Endothelial cell of umbilical vein (primary cell): ENCODE measurements at places on chromosomes 5 and 9. TPM values are rescaled to one million over a fixed set of nuclear protein-coding genes. Genes with fewer than 3 reads are reported as not detected.

DNA sequence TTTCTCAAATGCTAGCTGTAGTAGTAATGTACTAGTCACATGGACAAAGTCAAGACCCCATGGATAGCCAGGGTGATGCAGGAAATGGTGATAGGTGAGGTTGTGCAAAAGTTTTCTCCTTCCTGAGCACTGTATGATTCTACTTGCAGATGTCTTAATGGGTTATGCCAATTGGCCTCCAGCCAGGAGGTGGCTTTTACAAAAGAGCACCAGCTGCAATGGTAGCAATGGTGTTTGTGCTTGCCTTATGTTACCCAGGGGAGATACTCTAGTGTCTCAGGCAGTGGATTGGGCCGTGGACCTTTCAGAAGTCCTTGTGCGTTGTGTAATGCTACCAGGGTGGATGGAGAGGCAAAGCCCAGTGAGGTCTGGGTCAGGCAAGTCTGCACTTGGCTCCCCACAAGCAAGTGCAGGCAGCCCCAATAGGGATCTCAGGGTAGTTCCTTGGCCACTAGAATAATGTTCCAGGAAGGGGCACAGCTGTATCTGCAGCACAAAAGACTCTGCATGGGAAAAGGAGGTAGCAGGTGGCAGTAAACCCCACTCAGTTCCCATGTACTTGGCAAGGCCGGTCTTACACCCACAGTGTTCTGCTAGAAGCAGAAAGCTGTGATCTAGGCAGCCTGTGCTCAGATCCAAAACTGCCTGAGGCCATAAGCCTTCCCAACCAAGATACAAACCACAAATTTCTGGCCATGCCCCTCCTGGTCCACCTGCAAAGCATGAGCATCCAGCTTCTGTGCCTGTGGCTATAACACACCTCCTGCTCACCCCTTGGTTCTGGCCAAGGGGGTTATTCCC, 46.4 kb upstream of the EDIL3 start:
- DNase-seq = no peak

- DNase-seq = no peak
These were observed 116.8 kb downstream of the MACIR start for GRCh38 chr5:103375350-103375749.

DNA sequence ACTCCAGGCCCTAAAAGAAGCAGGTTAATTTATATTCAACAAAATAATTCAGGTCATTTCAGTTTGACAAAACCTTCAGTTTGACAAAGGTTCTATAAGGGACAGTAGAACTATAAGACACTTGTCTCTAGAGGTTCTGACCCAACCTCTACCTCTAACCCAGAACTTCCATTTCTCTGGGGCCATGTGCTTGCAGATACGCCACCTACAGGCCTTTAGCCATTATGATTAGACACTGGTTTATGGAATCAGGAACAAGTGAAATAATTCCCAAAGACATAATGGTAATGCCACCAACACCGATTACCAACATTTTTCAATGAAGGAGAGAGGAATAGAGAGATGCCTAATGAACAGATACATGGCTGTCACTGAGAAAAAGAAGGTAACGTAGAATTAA, 733.9 kb downstream of the PRELID2 start:
- DNase-seq = no peak

DNA sequence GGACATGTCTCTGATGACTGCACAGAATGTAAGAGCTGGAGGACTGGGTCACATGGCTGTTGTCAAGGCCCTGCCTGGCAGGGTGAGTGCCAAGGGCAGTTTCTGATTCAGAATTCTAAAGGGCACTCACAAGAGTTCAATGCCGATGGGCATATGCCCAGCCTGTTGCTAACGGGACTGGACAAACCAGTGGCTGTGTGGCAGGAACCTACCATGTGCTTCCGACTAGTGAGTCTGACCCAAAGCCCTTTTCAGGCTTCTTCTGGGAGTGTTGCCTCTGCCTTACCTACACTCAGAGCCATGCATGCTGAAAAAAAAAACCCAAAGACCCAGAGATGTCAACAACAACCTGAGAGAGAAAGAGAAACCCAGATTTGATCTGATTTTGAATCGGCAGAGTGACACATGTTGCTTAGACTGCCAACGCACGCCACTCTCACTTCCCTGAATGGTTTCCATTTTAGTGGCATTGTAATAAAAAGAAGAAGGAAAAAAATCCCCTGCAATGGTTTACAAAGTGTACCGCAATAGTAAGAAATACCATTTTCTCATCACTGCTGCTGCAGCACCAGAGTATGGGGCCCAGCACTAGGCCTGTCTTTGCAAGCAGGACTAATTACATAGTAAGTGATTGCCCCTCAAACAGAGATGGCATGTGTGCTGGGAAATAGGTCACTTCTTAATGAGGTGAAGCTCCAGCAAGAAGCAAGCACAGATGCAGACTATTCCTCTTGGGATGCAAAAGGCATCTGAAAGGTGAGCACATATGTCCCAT, 194.3 kb downstream of the PALM2AKAP2 start:
- no peak for DNase-seq

DNA sequence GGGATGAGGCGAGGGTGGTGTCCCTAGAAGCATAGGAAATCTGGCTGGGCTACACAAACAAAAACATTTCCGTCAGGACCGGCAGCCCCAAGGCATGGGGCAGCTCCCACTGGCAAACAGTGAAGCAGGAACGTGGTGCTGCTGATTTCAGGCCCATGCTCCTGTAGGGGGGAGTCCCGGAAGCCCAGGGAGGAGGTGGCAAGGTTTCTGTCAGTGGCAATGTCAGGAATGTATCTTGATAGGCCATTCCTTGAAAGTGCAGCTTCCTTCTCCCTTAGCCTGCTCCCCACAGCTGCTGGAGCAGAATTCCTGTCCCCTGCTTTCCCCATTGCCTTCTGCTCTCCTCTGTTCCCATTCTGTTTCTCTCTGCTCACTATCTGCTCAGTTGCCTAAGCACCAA, 42.4 kb downstream of the MRRF start:
- peak; percentile 91 for DNase-seq

- no peak for DNase-seq
These were observed 3.1 kb upstream of the STC2 start for GRCh38 chr5:173331287-173331686.

- no peak for DNase-seq
These were observed 23.0 kb upstream of the NSG2 start for GRCh38 chr5:174022384-174023095.

Gene NUTM2F
- not detected in 2 replicates for total RNA-seq

DNA sequence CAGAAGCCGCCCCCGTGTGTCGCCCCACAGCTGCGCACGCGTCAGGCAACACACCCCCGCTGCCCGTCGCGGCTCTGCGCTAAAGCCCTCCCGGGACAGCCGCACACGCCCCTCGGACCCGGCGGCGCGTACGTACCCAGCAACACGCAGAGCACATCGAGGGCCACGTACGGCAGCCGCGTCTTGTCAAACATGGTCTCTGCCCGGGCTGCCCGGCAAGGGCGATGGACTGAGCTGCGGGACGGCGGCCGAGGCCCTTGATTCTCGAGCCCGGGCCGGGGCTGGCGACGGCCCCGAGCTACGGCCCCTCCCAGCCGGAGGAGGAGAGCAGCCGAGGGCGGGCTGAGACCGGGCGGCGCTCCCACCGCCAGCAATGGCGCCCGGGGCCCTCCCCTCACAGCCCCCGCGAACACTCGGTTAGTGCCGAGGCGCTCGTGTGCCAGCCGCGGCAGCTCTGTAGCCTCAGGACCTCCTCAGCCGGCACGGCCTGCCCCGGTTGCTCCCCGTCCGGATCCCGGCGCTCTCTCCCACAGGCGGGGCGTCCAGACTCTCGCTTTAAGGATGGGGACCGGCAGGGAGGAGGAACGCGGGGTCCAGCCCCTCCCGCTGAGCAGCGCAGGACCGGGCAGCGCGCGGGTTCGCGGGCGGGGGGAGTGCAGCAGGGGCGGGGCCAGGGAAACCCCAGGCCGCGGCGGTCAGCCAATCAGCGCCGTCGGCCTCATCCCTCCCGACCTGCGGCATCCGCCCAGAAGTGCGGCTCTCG, at the start of gene PLPP1:
Gene PLPP1, minus strand, starts transcription at position 529 of the 763 bp plus-strand sequence. Its CDS starts 335 bp downstream, at position 194.
- peak; percentile 92 for DNase-seq

GRCh38 chr9:125430161-125431011, 168.8 kb downstream of the GAPVD1 start:
- no peak for DNase-seq

Gene IRX4
- not detected in 2 replicates for total RNA-seq
